ENCODE measurements at places on chromosomes 12 and 14. TPM values are rescaled to one million over a fixed set of nuclear protein-coding genes. Genes with fewer than 3 reads are reported as not detected.

Gene REC8
- 8.1 TPM for total RNA-seq

Gene MNAT1
- total RNA-seq = 91.7 TPM

Gene KLHL33
- not detected for total RNA-seq

Gene MMP19
- 0.36 TPM for total RNA-seq

Gene EFCAB11
- 11.4 TPM for total RNA-seq

Gene FAIM2
- not detected for total RNA-seq

Gene KCNJ8
- not detected for total RNA-seq

Gene UNC119B
- 22.1 TPM for total RNA-seq

Gene SALL2
- 1.9 TPM for total RNA-seq
